Activated naive CD8-positive, alpha-beta T cell treated with anti-CD3 and anti-CD28 coated beads for 36 hours (primary cell): ENCODE measurements at places on chromosomes 13 and 19. TPM values are rescaled to one million over a fixed set of nuclear protein-coding genes. Genes with fewer than 3 reads are reported as not detected.

TIMM50 gene
- 133 TPM for total RNA-seq

- H3K4me3 ChIP-seq: no peak overlapping the region
- H3K36me3 ChIP-seq: no peaks in the 10 kb centered on the region
- no peak for DNase-seq
- H3K4me1 ChIP-seq: no peaks in the 10 kb centered on the region
- H3K27ac ChIP-seq: no peak overlapping the region
Measured at GRCh38 chr13:97189928-97190327, 32.2 kb upstream of the MBNL2 start.

GRCh38 chr13:62418872-62419271, 1003.2 kb upstream of the PCDH20 start:
- no peak for DNase-seq
- H3K27ac ChIP-seq: no peak overlapping the region
- no peaks in the 10 kb centered on the region for H3K27me3 ChIP-seq
- no peaks in the 10 kb centered on the region for H3K36me3 ChIP-seq
- H3K4me3 ChIP-seq: no peak overlapping the region
- no peaks in the 10 kb centered on the region for H3K4me1 ChIP-seq

GRCh38 chr19:33132425-33132824, 511 bp downstream of the WDR88 start:
- no peak for DNase-seq
- peaks cover 2% of the 10 kb centered on the region for H3K4me1 ChIP-seq
- H3K4me3 ChIP-seq: no peak overlapping the region
- no peak overlapping the region for H3K27ac ChIP-seq

DNA sequence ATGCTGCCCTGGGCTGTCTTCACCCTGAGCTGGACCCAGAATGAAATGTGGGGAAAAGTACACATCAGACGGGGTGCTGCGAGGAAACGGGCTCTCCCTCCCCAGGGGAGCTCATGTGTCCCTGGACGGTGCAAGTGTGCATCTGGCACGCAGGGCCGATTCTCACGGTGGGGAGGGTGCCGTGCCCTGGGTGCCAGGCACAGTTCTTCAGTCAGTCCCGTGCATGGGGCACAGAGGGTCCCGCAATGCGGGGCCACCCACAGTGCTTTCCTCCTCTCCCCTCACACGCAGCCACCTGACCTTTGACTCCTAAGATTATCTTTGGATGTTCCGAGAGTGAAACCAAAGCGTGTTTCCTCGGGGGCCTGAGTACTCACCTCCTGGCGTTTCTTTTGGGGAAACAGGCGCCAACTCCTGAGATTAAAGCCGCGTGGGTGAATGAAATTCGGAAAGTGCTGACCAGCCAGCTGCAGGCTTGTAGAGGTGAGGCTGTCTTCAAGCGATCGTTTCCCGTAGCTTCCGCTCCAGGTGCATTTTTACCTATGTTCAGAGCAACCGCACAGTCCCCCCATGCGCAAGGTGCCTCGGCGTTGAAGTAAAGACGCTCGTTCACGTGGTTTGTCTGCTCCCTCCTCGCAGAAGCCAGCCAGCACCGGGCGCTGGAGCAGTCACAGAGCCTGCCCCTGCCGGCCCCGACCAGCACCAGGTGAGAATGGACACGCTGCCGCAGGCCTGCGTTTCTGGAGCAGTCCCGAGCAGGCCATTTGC, 17.5 kb upstream of the F7 start:
- no peaks in the 10 kb centered on the region for H3K27me3 ChIP-seq
- no peak overlapping the region for H3K4me3 ChIP-seq
- no peak overlapping the region for H3K27ac ChIP-seq
- DNase-seq: no peak
- H3K4me1 ChIP-seq: no peaks in the 10 kb centered on the region
- H3K36me3 ChIP-seq: no peaks in the 10 kb centered on the region

ONECUT3 gene
- total RNA-seq: not detected

DNA sequence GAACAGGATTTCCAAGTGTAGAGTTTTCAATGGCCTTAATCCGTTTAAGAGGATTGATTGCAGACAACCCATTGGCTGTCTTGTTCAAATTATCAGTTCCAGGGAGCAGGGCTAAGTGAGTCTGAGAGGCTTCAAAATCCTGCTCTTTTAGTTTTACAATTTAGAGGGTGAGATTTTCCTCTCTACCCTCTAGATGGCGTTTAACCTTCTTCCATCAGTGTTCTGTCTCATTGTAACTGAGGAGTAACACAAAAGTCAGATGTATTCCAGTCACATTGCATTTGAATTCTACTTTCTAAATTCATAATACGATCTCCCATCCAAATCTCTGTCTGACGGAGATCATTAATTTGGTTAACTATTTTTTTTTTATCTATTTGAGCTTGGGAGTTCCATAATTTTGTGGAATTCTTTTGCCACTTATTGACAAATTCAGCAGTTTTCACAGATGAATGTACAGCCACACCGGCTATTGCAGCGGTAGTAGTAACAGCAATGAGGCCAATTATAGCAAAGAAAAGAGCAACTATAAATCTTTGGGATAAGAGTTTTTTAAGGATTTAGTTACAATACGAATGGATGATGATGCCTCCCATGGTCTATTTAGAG, 7.8 kb upstream of the C19orf84 start:
- H3K4me1 ChIP-seq: peaks cover 40% of the 10 kb centered on the region
- H3K36me3 ChIP-seq: peaks cover 22% of the 10 kb centered on the region
- H3K4me3 ChIP-seq: no peak overlapping the region
- H3K27ac ChIP-seq: no peak overlapping the region

DNA sequence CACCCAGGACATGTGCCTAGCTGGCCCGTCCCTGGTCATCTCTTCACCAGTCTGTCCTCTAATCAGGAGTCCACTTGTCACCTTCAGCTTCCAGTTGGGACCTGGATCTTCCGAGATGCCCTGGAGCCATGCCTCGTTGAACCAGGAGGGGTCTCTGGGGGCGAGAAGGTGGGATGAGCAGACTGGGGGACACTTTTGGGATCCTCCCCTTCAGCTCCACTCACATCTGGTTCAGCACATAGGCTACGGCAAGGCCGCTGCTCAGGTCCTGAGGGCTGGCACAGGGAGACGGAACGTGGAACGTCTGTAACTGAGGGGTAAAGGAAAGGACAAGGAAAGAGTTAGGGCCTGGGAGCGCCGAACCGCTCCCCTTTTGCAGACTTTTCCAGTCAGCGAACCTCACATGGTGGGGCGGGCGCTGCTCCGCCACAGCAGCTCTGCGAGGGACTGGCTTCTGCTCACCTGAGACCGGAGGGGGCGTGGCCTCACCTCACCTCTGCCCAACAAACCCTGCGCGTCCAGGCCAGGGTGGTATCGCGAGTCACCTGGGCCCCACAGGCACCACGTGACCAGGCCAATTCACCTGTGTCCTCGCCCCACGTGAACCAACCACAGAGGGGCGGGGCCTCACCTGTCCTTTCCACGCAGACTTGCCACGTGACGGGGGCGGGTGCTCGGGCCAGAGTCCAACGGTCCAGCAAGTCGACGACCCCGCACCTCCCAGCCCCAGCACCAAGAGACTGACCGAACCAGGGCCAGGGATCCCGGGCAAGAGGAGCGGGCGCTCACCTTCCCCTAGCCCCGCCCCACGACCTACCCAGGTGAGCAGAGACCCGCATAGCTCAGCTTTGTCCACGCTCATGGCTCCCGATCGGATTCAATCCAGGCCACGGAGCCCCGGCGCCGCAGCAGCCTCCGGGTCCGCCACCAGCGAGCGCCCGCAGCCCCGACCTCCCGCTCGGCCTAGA, at the start of gene HOOK2:
Gene HOOK2 (minus strand): TSS at position 965 of the 968 bp plus-strand sequence. CDS start 103 bp downstream, at position 862.
- H3K36me3 ChIP-seq: no peaks in the 10 kb centered on the region
- peak; percentile 31 for DNase-seq
- H3K27ac ChIP-seq: peak within 1 kb of the TSS; percentile 79
- no peaks in the 10 kb centered on the region for H3K27me3 ChIP-seq
- H3K4me3 ChIP-seq: peak within 1 kb of the TSS; percentile 73

LINGO3 gene
- total RNA-seq: 0.28 TPM

- no peak for DNase-seq
- H3K4me3 ChIP-seq: no peak overlapping the region
- peaks cover 3% of the 10 kb centered on the region for H3K4me1 ChIP-seq
- H3K27me3 ChIP-seq: no peaks in the 10 kb centered on the region
Measured at GRCh38 chr19:54345938-54346386, 7.0 kb upstream of the LILRA4 start.
